Tongue (tissue), 3 donors: ENCODE measurements at places on chromosomes 5 and 9. TPM values are rescaled to one million over a fixed set of nuclear protein-coding genes. Genes with fewer than 3 reads are reported as not detected.

PCYOX1L gene
- 8.1 TPM for total RNA-seq

ARL14EPL gene
- not detected for total RNA-seq

GRCh38 chr9:129568560-129569501, 52.1 kb downstream of the C9orf50 start:
- DNase-seq, result peak; percentile 78

- no peak for DNase-seq
Observed at GRCh38 chr5:13115476-13115875, 829.0 kb downstream of the DNAH5 start.

GRCh38 chr9:115373000-115373709, 255.2 kb upstream of the TNC start:
- DNase-seq, result no peak

DNA sequence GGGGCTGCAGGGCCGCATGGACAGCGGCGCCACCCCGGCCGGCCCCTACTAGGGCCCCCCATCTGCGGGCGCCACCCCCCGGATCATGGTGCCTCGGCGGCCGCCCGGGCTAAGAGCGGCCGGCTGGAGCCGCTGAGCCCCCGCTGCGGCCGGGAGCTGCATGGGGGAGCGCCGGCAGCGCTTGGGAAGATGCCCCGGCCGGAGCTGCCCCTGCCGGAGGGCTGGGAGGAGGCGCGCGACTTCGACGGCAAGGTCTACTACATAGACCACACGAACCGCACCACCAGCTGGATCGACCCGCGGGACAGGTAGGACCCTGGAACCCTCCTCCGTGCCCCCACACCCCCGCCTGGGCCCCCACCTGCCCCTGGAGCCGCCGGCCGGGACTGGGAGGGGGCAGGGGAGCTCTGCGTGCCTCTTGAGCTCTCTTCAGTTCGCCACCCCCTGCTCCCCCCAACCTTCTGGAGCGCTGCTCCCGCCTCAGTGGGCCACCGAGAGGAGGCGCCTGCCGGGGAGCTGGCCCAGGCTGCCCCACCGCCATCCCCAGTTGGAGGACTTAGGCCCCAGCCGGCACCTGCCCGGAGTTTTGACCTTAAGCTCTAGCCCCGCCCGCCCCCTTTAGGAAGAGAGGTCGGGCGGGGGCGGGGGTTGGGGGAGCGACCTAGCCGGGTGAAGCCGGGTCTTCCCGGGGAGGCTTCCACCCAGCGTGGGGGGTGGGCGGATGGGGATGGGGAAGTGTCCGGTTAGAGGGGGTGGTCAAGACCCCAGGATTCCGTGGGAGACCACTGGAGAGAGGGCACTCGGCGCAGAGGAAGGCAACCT, 730 bp downstream of the WWC1 start:
- no peak for DNase-seq

GRCh38 chr9:69822116-69822750, 1.6 kb downstream of the CFAP95 start:
- peak; percentile 27 for DNase-seq

GRCh38 chr9:84993105-84993504, 323.6 kb downstream of the NTRK2 start:
- DNase-seq, result no peak
